ENCODE measurements at places on chromosomes 4 and X.

DNA sequence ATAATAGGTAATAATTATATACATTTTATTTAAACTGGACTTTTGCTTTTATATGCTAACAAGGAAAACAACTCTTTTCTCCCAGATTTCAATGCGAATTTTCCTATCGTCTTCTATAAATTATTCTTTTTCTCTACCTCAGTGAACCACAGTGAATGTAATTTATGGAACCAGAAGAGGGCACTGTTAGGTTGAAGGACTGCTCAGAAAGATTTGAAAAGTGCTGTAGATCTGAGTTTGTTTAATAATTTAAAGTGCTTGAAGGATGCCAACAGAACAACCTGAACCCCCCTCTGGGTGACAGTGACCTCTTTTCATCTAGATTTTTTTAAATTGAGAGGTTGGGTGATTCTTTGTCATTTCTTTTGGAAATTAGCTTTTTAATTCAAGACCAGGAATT is 54.9 kb downstream of the PHOX2B start:
- DNase-seq: no peak

DNA sequence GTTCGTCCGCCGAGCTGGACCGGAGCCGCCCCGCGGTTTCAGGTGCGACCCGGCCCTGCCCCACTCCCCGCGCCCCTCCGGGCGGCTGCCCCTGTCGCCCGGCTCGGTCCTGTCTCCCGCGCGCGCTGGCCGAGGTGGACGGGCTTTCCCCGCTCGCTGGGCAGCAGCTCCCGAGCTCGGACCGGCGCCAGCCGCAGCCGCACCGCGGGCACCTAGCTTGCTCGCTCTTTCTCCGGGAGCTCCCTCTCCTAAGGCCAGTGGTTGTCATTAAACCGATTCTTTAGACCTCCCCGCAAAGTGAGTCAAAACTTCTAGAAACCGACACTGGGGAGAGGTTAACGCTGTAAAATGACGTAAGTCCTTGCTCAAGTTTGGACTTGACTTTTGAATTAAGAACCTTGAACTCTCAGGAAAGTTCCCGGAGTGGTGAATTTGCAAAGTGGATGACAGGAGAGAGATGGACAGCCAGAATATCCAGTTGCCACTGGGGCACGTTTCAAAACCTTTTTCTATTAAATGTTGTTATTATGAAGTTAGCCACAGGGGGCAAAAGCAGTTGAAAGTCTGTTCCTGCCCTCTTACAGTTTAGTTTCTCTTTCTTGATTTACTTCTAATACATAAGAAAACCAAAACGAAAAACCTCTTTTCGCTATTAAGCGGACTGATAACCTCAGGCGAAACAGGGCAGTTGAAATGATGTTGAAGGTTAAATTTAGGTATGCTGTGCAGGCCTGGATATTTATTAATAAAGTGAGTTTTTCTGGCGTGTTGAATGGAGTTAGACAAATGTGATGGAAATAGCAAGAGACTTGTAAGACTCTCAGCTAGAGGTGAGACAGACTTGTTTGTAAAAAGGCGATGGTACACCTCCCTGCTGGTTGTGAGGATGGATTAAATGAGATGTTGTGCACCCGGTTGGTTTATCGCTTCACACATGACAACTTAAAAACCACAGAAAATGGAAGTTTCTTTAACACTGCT is 847 bp downstream of the PI4K2B start:
- peak; percentile 58 for DNase-seq

DNA sequence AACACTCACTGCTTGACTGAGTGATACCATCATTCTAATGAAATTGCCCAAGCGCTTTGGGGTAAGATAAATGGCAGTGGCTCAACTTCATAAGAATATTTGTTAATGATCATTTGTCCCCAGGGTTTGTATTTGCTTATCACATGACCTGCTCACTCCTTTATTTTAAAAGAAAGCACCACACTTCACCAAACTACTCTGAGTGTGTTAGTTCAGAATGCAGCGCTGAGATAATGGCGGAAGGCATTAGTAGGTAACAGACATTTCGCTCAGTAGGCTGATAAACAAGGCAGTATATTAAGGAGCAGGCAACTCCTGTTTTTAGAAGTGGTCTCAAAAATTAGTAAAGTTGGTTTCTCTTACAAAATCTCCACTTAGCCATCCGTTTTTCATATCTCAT is 1.6 kb downstream of the SNX25 start:
- no peak for DNase-seq

DNA sequence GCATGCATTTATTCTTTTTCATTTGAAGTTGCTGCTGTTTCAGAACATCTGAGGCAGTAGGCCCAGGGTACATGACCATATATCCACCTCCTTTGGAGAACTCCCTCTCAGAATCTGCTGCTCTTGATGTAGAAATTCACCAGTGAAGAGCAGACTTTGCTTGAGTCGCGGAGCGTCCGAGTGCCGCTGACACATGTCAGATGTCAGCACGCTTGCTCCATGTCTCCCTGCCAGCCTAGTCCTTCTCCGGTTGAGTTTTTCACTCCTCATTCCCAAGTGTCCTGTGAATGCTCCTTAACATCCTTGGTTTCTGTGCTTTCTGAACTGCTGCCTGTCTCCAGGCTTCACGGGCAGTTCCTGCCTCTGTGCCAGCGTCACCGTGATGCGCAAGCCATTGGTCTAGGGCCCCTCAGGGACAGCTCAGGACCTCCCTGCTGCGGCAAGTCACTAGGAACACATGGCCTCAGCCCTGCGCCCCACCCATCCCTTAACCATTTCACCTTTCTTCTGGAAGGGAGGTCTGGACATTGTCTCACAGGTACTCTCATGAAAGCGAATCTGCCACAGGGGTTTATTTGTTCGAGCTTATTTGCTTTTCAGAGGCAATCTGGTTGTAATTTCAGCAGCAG is 93.1 kb upstream of the RBPJ start:
- no peak for DNase-seq
